ENCODE measurements at places on chromosomes 5 and 9.

DNA sequence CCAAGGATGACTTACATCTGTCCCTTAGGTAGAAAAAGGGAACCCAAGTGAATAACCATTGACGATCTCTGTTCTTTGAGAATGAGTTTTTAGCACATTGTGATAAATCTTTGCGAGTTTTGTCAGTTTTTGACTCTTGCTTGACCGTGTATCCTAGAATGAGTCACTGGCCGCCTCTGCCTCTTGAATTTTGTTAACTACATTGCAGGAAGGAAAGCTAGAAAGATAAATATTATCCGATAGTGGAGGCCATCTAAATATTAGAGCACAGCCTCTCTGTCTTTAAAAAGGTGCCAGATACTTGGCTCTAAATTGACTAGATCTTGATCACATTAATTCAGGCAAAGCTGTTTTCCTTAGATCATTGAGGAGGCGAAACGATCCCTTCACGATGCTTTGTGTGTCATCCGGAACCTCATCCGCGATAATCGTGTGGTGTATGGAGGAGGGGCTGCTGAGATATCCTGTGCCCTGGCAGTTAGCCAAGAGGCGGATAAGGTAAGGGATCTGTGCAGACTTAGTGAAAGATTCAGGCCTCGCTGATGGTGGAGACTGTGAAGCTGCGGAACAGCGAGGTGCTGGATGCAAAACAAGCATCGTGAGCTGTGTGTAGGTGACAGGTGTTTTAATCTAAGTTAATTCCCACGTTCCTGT lies 12.2 kb downstream of the CCT5 start:
- no peak for DNase-seq

DNA sequence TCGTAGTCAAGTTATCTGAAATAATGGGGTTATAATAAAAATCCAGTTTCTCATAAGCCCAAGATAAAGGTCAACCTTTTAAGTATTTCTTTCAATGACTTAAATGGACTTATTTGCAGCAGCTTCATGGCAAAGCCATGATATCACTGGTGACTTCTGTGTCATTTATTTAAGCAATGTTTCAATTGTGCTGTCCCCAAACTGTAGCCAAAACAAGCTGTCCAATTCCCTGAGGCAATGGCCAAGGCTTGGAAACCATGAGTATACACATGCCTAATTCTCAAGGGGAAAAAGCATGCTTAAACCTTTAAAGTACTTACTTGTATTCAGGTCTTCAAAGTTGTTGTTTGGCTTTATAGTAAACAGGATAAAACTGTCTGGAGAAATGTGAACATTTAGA lies 376.4 kb upstream of the TNC start:
- DNase-seq, result no peak

GRCh38 chr5:117347280-117347679 lies 772.7 kb upstream of the SEMA6A start:
- no peak for DNase-seq

GRCh38 chr9:1087120-1087881 lies 37.1 kb downstream of the DMRT2 start:
- DNase-seq, result no peak

GRCh38 chr5:2688586-2688985 lies 62.9 kb downstream of the IRX2 start:
- DNase-seq, result no peak

DNA sequence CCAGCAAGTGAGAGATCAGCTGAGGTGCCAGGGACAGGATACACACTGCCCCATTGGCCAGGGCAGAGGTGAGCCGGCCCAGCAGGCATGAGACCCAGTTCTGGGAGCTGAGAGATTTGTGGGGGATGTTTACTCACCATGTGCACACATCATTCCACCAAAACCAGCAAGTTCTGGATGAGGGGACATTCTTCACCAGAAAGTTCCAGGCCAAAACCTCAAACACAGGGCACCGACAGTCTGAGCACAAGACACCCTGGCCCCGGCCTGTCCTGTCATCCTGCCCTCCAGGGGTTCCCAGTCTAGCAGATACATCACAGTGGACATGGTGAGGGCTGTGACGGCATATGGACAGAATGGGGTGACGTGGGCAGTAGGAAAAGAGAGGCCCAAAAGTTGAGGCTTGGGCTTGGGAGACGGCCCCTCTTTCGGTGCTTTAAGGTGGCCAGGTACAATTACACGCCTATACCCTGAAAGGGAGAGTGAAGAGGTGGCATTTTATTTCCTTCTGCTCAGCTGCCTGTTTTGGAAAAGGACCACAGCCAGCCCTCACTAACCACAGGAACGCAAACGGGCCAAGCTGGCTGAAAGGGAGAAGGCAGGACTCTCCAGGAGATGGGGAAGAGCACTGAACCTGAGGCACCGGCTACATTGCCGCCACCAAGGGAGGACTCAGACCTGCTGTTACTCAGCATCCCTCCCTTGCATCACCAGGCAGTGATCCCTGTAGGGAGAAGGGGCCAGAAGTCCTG lies 64.0 kb downstream of the SHB start:
- DNase-seq, result no peak

GRCh38 chr5:134136221-134136631 lies 21.7 kb downstream of the TCF7 start:
- DNase-seq, result no peak

- no peak for DNase-seq
Measured at GRCh38 chr9:81244631-81245030, 444.7 kb downstream of the TLE1 start.

DNA sequence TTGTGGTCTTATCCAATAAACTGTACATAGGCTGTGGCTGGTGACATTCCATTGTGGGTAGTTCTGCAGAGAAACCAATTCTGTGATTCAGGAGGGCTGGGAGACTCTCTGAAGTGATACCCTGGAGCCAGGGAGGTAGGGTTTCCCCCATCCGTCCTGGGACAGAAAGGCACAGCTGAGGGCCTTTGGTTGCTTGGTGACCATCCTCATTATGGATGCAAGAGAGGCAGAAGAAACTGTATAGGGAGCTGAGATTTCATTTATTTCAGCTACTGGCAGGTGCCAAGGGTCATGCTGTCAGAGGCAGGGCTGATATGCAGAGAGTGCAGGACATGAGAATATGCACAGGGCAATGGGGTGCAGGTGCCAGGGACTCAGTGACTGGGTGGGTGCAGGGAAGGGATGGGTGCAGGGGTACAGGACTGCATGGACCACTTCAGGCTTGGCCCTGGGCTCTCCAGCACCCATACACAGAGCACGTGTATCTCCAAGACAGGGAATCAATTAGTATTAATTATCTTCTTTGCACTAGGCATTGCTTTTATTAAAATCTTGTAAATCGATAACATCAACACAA lies 236.5 kb downstream of the ICE1 start:
- DNase-seq, result no peak

- no peak for DNase-seq
Measured at GRCh38 chr5:64532657-64533056, 26.8 kb downstream of the RGS7BP start.

DNA sequence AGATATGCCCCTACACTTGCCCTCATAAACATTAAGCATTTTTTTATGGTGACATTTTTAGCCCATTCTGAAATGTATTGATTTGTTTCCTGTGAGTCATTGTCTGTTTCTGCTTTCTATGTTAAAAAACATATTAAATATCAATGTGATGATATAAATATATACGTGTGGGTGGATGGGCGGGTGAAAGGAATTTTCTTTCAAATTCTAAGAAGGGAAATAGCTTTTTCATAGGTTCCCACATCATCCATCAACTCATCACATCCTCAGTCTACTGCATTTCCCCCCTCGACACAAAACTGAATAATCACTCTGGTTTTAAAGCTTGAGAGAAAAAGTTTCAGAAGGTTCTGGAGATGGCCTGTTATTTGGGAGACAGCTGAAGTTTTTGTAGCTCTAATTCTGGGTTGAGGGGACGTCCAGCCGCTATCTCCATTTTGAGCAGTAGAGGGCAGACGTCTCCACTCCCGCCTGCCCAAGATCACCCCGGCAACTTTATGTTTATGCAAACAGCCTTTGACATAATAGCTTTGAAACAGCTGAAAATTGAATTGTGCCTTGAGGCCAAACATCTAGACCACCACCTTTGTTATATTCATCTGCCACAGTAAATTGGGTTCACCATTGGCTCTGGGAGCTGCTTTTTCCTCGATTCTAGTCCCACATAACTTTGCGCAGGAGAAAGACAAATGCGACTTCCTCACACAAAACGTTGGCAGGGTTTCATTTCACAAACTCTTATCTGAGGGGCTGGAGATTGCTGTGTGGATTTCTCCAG lies 216.2 kb upstream of the CLINT1 start:
- DNase-seq, result peak; percentile 73

- no peak for DNase-seq
Measured at GRCh38 chr9:69829484-69829883, 8.9 kb downstream of the CFAP95 start.

GRCh38 chr5:68839019-68839552 lies 254.7 kb upstream of the SLC30A5 start:
- DNase-seq, result no peak

- DNase-seq, result no peak
Measured at GRCh38 chr5:140286424-140286823, 16.5 kb downstream of the PFDN1 start.

- DNase-seq, result peak; percentile 88
Measured at GRCh38 chr9:131762356-131762932, 22.6 kb upstream of the RAPGEF1 start.

GRCh38 chr5:348726-349125 lies 27.2 kb downstream of the AHRR start:
- no peak for DNase-seq

GRCh38 chr9:79471580-79472543 lies 99.9 kb upstream of the TLE4 start:
- peak; percentile 17 for DNase-seq

DNA sequence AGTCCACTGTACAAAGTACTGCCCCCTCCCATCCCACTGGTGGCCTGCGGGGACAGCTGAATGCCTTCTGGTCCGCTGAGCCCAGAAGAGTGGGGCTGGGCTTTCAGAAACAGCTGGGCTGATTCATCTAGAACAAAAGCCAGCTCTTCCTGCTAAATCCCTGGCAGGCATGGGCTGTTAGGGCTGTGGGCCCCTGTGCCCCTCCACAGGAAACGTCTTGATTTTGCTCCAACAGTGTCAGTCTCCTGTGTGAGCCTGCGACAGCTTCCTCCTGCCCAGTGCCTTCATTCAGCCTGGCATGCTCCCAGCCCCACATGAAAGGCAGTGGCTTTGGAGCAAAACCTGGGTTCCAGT lies 6.9 kb upstream of the GSN start:
- peak; percentile 27 for DNase-seq

DNA sequence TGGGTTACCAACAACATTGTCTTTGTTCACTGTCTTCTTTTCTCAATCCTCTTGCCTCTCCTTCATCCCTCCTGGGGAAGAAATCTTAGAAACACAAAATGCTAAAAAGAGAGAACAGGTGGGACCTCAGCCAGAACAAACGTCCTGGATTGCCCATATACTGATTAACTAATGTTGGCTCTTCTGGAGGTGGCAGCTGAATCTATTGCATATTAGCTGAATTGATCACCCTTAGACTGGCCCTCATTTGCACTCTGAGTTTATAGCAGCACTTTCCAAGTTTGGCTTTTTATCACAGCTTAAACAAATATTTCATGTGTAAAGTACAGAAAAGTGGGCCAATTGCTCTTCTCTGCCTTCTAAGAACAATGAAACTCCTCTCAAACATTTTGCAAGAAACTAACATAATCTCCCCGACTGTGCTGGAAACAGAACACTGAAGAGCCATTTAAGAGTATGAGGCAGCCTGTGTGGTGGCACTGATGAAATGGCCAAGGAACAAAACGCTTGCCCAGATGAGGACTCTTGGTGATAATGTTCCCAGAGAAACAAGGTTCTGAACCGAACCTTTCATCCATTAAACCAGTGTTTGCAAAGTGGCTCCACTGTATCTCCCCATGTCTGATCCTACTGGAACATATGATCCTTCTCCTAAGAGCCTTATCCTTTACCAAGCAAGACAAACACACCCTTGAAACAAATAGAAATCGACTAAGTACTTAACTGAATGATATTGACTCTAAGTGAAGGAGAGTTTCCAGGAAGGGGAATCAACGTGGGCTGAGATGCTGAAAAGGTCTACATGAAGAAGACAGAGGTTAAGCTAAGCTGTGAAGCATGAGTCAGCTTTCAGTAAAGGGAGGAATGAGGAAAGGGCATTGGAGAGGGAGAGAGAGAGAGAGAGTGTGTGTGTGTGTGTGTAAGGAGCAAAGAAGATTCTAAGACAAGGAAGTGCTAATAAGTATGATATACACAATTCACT lies 83.2 kb upstream of the LIFR start:
- no peak for DNase-seq

GRCh38 chr9:92607773-92608172 lies 62.2 kb downstream of the IPPK start:
- no peak for DNase-seq

GRCh38 chr9:113564498-113565237 lies 101.1 kb downstream of the RGS3 start:
- peak; percentile 85 for DNase-seq

DNA sequence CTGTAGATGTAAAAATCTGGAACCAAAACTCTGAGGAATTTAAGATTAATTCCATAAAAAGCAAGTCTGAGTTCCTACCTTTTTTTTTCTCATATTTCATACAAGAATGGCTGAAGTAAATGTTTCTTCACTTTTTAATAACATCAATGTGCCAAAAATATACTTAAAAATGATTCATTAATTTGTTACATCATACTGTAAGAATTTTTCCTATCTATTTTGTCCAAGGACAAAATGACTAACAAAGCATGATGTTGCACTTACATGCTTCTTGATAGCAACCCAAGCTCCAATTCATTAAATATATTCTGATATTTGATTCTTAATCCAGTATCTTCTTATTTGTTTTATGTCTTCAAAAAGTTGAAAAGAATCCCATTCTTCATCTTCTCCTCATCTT lies 988.3 kb downstream of the TLE1 start:
- no peak for DNase-seq

DNA sequence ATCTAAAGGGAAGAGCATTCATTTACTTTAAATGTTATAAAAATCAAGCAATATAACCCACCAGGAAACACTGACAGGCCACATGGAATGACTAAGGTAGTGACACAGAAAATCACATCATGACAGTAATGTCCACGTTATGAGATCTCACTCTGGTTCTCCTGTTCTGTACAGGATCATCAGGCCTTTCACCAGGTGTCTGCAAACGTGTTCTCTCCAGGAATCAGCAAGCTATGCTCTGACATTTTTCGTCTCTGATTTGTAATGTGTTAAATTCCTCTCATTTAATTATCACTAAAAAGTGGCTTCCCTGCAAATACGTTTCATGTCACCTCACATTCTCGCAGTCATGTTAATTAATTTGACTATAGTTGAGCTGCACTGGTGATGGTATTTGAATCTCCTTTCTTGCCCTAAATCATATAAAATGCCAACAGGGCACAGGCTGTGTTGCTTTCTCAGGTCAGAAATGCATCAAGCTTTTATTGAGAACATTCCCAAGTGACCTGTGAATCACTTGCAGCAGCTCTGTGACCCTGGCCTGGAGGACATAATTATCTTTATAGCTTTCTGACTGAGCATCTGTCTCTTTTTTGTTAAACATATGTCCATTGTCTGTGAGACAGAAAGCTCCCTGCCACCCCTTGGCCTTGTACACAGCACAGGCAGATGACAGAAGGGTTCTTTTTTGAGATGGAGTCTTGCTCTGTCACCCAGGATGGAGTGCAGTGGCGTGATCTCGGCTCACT lies 196.2 kb downstream of the DIRAS2 start:
- no peak for DNase-seq

GRCh38 chr9:38183994-38184568 lies 115.1 kb upstream of the SHB start:
- no peak for DNase-seq

- peak; percentile 41 for DNase-seq
Measured at GRCh38 chr5:69024241-69024651, 69.6 kb upstream of the SLC30A5 start.
